ENCODE measurements at places on chromosomes 3 and 15.

- DNase-seq: no peak
These were observed 66.9 kb upstream of the CSPG5 start for GRCh38 chr3:47645551-47645950.

GRCh38 chr3:30982416-30983075 is 88.1 kb upstream of the GADL1 start:
- no peak for DNase-seq

GRCh38 chr3:149992416-149993058 is 21.8 kb upstream of the PFN2 start:
- no peak for DNase-seq

- DNase-seq: no peak
These were observed 126.8 kb downstream of the MITF start for GRCh38 chr3:69865925-69866679.

- DNase-seq: no peak
These were observed 57.6 kb downstream of the FNDC3B start for GRCh38 chr3:172096881-172097420.

GRCh38 chr3:99532246-99532645 is 106.1 kb upstream of the COL8A1 start:
- no peak for DNase-seq

- DNase-seq: no peak
These were observed 9.6 kb upstream of the NUP210 start for GRCh38 chr3:13429631-13430291.

GRCh38 chr3:97810779-97811390 is 10.9 kb upstream of the CRYBG3 start:
- no peak for DNase-seq

- no peak for DNase-seq
These were observed 24.7 kb downstream of the MINDY2 start for GRCh38 chr15:58795825-58796224.

- no peak for DNase-seq
These were observed 91.6 kb upstream of the FGF7 start for GRCh38 chr15:49331442-49331841.

GRCh38 chr3:40128166-40128565 is 181.3 kb upstream of the EIF1B start:
- no peak for DNase-seq

DNA sequence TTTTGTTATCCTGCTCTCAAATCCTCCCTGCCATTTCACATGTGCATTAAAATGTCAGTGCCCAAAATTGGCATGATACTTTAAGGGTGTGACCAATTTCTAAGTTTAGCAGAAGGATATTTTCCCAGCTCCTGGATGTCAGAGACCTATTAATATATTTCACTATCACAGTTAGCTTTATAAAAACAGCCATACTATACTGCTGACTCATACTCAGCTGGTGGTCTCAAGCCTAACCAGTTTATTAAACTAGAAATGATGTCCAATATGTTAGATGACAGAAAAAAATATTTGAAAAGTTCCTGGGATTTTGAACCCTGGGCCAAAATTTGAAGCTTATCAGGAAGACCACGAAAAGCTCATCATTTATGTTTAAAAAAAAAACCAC is 60.9 kb upstream of the ZNF280D start:
- no peak for DNase-seq
